ENCODE measurements at places on chromosomes 2 and 18.

DNA sequence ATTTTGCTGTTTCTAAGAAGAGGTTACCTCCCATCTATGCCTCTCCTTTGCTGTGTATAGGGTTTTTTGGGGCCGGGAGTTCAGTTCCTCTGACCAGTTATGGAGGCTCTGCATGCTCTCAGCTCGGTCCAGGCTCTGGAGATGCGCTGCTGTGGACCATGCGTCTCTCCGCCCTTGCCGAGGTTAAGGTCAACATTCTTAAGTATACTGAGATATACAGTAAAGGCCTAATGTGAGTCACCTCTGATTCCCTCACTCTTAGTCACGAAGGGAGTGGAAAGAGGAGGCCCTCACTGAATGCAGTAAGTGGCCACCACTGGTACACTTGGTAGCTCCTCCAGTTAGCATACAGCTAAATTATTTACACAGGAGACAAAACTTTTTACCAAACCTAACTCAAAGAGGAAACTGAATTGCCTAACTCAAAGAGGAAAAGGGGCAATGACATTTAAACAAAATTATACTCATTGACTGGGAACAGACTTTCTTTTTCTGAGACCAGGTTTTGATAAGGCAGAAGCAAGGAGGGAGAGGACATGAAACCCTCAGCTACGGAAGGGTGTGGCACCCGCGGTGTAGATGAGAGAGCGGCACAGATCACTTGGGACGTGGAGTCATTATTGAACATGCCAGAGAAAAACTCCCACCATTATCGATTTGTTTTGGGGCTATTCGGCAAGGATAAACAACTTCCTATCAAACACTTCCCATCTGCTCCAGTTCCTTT lies 98.7 kb downstream of the COPS8 start:
- no peaks in the 10 kb centered on the region for H3K36me3 ChIP-seq
- no peak overlapping the region for H3K27ac ChIP-seq
- H3K27me3 ChIP-seq, result no peaks in the 10 kb centered on the region
- H3K4me3 ChIP-seq, result no peak overlapping the region
- DNase-seq, result no peak

DNA sequence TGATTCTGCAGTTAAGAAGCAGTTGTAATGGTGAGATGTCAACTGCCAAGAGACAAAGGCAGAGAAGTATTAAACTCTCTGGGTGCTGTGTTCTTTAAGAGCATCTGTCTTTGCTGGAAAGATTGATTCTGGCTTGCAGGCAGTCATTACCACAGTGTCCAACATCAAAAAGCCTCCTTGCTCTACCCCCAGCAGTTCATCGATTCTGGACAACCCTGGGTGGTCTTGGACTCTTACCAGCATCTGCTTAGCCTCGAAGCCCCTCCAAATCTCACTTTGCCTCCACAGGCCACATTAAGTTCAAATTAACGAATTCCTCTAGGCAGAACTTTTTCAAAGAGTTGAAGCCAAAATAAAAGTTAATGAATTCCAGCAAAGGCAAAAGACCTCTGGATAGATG lies 1061.4 kb downstream of the TSN start:
- no peaks in the 10 kb centered on the region for H3K36me3 ChIP-seq
- no peaks in the 10 kb centered on the region for H3K27me3 ChIP-seq
- no peak overlapping the region for H3K4me3 ChIP-seq
- H3K27ac ChIP-seq, result no peak overlapping the region
- no peaks in the 10 kb centered on the region for H3K4me1 ChIP-seq
- no peak for DNase-seq

DNA sequence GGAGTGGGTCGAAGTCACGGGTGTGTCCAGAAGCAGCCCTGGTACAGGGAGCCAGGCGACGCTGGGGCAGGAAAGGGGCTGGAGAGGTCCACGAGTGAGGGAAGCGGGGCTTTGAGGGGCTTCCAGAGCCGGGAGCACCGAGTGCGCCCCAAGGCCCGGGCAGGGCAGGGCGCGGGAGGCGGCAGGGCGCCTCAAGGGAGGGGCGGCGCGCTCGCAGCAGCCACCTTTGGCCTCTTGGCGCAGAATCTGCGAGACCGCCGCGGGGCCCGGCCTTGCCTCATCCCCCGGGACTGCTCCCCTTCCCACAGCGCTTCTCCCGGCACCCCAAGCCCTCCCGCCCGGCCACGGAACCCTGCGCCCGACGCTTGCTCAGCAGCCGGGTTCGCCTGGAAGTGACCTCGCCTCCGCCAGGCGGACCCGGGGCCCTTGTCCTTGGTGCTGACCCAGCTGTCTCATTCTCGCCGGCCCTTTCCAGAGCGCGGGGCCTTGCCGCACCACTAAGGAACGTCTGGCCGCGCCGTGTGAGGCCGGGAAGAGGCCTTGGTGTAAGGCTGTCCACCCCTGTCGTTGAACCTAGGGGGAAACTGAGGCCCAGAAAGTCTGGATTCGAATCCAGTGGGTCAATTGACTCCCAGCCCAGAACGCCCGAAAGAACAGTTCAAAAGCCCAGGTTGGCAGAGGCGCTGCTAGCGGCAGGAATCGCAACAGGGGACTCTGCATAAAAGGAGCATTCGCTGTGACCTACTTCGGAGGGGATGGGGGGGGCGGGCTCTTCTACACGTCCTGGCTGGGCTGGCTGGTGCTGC lies 584 bp upstream of the DNER start:
- H3K36me3 ChIP-seq, result no peaks in the 10 kb centered on the region
- H3K27me3 ChIP-seq, result peaks cover 73% of the 10 kb centered on the region
- H3K4me1 ChIP-seq, result peaks cover 22% of the 10 kb centered on the region
- peak overlapping the region; percentile 20 for H3K4me3 ChIP-seq
- H3K27ac ChIP-seq, result no peak overlapping the region

DNA sequence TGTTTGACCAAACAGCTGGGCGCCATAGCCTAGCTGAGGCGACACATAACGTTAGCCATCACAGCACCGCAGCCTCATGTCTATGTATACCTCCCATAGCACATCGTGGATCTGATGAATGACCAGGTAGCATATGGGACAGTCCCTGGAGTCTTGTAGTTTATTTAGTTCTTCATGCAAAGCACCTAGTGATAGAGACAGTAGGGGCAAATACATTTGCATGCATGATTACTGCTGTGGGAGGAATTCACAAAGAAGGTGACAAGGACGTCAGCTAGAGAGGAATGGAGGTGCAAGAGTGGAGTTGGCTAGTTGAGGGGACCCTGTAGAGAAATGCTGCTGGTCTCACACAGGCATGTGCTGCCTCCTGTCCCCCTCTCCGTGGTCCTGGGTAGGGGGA lies 478.9 kb upstream of the HS6ST1 start:
- H3K4me3 ChIP-seq, result no peak overlapping the region
- no peaks in the 10 kb centered on the region for H3K4me1 ChIP-seq
- DNase-seq, result no peak
- no peaks in the 10 kb centered on the region for H3K27me3 ChIP-seq
- H3K36me3 ChIP-seq, result no peaks in the 10 kb centered on the region

- peaks cover 73% of the 10 kb centered on the region for H3K4me1 ChIP-seq
- peaks cover 11% of the 10 kb centered on the region for H3K27me3 ChIP-seq
- peaks cover 4% of the 10 kb centered on the region for H3K36me3 ChIP-seq
- DNase-seq, result peak; percentile 78
- peak overlapping the region; percentile 89 for H3K27ac ChIP-seq
Measured at GRCh38 chr2:241859436-241860183, 916 bp upstream of the PDCD1 start.

DNA sequence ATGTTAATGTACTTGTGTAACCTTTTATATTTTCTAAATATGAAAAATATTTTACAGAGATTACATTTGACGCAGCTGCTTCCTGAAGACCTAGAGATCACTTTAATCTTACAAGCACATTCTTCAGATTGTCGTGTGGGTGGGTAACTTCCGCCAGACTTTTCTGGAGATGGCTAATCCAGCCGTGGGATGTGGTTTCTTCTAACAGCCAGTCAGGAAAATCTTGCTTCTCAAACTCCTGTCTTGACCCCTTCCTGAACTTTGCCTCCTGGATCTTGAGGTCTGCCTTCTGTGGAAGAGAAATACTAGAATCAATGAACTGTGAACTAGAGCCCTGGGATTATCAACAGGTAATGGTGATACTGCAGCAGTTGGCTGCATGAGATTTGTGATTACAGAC lies 401.6 kb upstream of the TNP1 start:
- no peak for DNase-seq
- H3K4me3 ChIP-seq, result no peak overlapping the region
- H3K27ac ChIP-seq, result no peak overlapping the region
- no peaks in the 10 kb centered on the region for H3K4me1 ChIP-seq
- H3K27me3 ChIP-seq, result no peaks in the 10 kb centered on the region

- H3K4me3 ChIP-seq, result no peak overlapping the region
- no peak for DNase-seq
- H3K4me1 ChIP-seq, result no peaks in the 10 kb centered on the region
- H3K27ac ChIP-seq, result no peak overlapping the region
- no peaks in the 10 kb centered on the region for H3K27me3 ChIP-seq
Measured at GRCh38 chr2:126699018-126699417, 43.1 kb downstream of the GYPC start.

DNA sequence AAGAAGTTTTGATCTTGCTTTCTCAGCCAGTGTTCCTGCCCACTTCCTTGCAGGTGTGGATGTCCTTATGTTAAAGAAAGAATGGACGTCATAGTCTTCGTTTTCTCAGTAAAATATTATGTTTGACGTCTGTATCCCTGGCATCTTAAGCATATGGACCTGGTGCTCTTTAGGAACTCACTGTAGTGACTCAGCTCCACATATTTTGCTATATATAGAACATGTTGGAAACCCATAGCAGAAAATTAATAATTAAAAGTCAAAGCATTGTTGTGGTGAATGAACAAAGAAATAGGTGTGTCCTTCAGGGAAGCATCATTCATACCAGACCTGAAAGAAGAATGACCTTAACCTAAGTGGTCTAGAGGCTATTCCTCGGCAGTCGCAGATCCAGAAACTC lies 196.1 kb downstream of the MCFD2 start:
- H3K4me3 ChIP-seq, result no peak overlapping the region
- no peaks in the 10 kb centered on the region for H3K27me3 ChIP-seq
- no peaks in the 10 kb centered on the region for H3K36me3 ChIP-seq
- peaks cover 9% of the 10 kb centered on the region for H3K4me1 ChIP-seq
- H3K27ac ChIP-seq, result peak overlapping the region; percentile 14

DNA sequence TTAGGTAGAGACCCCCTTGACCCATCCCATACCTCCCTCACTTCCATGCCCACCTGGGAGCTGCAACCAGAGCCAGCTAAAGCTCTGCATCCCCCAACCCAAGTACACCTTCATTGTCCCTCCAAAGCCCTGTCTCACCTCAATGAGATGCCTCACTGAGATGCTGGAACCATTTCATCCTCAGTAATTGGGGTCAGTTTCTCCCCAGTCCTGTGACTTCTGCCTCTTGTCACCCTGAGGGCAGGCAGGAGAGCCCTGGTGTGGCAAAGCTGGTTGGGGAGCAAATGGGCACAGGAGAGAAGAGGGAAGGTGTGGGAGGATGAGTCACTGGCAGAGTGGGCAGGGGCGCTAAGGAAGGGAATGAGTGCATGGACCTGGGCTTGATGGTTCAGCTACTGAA lies 27.9 kb upstream of the NT5DC4 start:
- H3K4me1 ChIP-seq, result peaks cover 16% of the 10 kb centered on the region
- H3K27me3 ChIP-seq, result no peaks in the 10 kb centered on the region
- no peaks in the 10 kb centered on the region for H3K36me3 ChIP-seq
- H3K4me3 ChIP-seq, result no peak overlapping the region
- DNase-seq, result no peak

DNA sequence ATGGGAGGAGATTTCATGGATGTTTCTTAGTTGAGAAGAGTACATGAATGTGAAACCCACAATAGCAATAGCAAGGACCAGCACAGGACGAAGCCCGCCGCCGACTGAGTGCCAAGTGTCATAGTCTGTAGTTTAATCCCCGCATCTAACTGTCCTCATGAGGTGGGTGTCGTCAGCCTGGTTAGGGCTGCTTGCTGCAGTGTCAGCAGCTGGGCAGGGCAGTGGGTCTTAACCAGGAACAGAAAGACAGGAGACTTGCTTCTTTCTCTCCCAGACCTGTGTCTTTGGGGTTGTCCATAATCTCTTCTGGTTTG lies 146.6 kb downstream of the VAPA start:
- DNase-seq, result no peak
- no peak overlapping the region for H3K27ac ChIP-seq
- no peak overlapping the region for H3K4me3 ChIP-seq

- H3K27ac ChIP-seq, result no peak overlapping the region
- H3K36me3 ChIP-seq, result no peaks in the 10 kb centered on the region
- no peak overlapping the region for H3K4me3 ChIP-seq
- no peak for DNase-seq
- no peaks in the 10 kb centered on the region for H3K4me1 ChIP-seq
Measured at GRCh38 chr2:49754381-49754780, 600.1 kb upstream of the FSHR start.

- no peaks in the 10 kb centered on the region for H3K4me1 ChIP-seq
- H3K27me3 ChIP-seq, result no peaks in the 10 kb centered on the region
- no peak overlapping the region for H3K4me3 ChIP-seq
- no peak for DNase-seq
- no peak overlapping the region for H3K27ac ChIP-seq
- H3K36me3 ChIP-seq, result no peaks in the 10 kb centered on the region
Measured at GRCh38 chr18:3612315-3612714, 162.3 kb downstream of the TGIF1 start.

DNA sequence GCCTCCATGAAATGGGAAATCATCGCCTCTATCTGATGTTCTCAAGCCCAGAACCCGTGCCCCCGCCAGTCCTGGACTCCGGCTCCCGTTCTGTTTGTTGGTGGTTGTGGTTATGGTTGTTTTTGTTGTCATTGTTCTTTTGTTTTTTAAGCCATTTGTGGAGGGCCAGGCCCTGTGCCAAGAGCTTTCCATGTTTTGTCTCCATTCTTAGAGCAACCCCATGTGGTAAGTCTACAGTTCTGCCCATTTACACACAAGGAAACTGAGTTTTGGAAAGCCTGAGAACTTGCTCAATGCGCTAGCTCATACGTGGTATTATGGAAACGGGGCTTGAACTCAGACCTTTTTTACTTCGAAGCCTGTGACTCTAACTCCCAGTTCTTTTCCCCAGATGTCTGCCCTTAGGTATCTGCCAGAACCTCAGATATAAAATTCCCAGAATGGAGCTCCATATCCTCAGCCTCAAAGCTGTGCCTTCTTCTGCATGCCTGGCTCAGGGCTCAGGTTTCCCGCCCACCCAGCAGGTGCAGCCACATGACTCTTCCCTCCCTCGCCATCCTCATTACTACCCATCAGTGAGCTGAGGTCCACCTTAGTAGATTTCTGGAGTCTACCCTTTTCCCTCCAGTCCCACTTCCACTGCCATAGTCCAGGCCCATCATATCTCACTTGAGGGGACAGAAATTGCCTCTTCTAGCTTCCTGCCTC lies 194.1 kb downstream of the KLHL29 start:
- H3K27ac ChIP-seq, result no peak overlapping the region
- no peak overlapping the region for H3K4me3 ChIP-seq
- no peak for DNase-seq

GRCh38 chr2:38474715-38475566 lies 97.9 kb upstream of the ATL2 start:
- no peak overlapping the region for H3K4me3 ChIP-seq
- H3K36me3 ChIP-seq, result no peaks in the 10 kb centered on the region
- no peak overlapping the region for H3K27ac ChIP-seq
- DNase-seq, result no peak

- no peak for DNase-seq
- H3K36me3 ChIP-seq, result no peaks in the 10 kb centered on the region
- H3K27me3 ChIP-seq, result no peaks in the 10 kb centered on the region
- H3K27ac ChIP-seq, result no peak overlapping the region
Measured at GRCh38 chr2:220127311-220127710, 499.9 kb downstream of the SLC4A3 start.

- no peaks in the 10 kb centered on the region for H3K4me1 ChIP-seq
- no peak overlapping the region for H3K27ac ChIP-seq
- no peaks in the 10 kb centered on the region for H3K36me3 ChIP-seq
- no peak for DNase-seq
- no peak overlapping the region for H3K4me3 ChIP-seq
Measured at GRCh38 chr2:165164201-165164600, 39.6 kb downstream of the SCN3A start.
